ENCODE measurements at places on chromosomes 4 and X.

- no peak for DNase-seq
Observed at GRCh38 chrX:19743386-19743785, 144.0 kb downstream of the SH3KBP1 start.

DNA sequence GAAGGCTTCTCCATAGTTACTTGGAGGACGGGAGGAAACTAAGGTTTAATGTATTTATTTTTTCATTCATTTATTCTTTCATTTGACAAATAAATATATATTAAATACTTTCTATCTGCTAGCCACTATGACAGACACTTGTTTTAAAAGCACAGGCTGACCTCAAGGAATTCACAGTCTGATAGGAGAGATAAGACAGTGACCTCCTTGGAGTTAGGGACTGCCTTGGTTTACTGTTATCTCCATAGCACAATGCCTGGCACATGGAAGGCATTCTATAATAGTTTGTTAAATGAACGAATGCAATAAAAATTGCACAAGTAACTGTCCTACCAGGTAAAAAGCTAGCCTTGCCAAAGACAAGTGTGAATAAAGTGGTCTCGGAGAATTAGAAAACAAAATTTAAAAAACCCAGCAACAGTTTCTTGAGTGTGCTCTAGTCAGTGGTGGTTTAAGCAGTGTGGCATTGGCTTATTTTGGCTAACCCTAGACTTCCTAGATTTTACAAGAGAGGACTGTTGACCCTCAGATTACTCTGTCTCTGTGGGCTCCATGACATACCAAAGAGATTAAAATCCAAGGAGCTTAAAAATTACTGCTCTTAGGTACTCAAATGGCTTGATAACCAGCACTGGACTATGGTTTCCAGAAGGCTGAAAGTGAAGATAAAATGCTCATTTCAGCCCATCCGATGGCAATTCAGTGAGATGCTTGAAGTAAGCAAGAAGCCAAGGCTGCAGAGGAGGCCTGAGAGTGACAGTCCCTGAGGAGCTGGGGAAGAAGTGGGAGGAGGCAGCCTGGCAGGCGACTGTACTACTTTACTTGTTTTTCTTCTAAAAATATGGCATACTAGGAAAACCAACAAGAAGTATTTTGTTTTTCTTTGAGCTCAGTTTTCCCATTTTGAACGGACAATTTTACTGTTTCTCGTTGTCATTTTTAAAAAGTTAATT lies 9.6 kb downstream of the AFP start:
- DNase-seq, result no peak

DNA sequence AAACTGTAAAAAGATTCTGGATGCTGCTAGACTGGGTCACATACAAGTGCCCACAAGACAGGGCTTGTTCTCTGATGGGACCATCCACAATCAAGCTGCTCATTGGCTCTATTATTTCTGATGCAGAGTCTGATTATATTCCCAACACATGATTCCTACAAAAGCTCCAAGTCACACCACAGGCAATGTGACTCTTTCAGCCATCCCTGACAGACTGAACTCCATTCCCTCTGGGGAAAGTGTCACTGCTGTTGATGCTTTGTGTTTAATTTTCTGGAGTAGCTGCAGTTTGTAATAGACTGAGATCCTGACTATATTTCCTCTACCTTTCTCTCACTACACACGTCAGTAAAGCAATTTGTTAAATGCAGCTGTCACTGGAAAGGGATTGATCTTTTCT lies 55.4 kb upstream of the BCLAF3 start:
- no peak for DNase-seq

- no peak for DNase-seq
Observed at GRCh38 chr4:57943682-57944081, 833.5 kb upstream of the IGFBP7 start.

DNA sequence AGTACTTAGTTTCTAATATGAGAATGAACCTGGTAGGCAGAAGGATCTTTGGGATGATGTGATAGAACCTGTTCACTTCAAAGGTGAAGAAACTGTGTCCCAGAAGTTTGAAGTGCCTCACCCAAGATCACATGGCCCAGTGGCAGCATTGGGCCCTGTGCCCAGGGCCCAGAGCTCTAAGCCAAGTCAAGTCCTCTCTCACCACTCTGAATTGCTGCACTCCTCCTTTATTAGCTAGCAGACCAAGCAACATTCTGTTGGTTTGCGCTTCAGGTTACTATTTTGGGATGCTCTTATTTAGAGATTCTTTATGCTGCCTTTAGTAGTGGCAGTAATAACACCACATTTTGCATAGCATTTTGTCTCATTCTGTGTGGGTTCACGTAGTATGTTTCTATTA lies 82.7 kb downstream of the PARM1 start:
- no peak for DNase-seq

DNA sequence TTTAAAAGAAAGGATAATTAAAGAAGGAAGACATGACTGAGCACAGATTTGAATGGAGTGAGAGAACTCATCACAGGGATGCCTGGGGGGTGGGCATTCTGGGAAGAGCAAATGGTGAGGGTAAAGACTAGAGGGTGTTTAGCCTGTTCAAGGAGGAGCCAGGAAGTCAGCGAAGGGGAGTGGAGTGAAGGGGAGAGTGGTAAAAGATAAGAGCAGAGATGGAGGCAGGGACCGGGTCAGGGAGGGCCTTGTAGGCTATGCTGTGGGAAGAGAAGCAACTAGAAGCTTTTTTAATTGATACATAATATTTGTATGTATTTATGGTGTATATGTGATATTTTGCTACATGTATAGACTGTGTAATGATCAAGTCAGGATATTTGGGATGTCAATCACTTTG lies 2.2 kb upstream of the VGLL1 start:
- no peak for DNase-seq

DNA sequence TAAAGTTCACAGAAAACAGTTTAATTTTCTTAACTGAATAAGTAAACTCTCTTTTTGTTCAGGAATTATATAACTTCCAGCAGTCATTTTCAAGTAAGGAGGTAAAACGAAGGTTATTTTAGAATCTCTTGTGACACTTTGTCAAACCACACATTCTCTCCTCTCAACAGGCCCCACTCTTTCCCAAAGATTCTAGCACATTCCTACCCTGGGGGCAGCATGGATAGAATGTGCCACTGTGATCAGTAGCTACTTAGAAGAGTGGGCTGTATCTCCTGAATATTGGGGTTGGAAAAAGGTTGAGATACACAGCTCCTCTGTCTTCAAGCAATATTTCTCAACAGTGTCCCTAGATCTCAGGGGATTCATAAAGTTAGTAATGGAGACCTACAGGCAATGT lies 157.6 kb downstream of the EMCN start:
- DNase-seq, result no peak

- no peak for DNase-seq
Observed at GRCh38 chrX:87571964-87572363, 54.4 kb downstream of the KLHL4 start.

DNA sequence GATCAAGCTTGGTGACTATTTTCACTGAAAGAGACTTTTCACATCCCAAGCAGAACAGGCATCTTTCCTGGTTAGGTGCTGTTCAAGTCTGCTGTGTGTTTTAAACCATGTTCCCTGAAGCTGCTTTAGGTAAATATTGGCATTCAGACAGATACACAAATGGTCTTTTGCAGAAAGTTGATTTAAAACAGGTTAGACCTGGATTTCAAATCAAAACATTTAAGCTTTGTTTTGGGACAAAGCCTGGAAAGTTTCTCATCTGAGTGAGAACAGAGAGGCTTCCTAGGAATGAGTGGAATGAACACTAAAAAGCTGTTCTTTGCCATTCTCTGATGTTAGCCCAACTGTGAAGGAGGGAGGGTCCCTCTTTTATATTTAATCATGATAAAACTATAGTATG lies 10.1 kb downstream of the ANXA3 start:
- DNase-seq, result no peak

- DNase-seq, result no peak
Observed at GRCh38 chr4:65508168-65508567, 162.1 kb downstream of the EPHA5 start.

- DNase-seq, result no peak
Observed at GRCh38 chr4:145954924-145955339, 16.3 kb upstream of the ZNF827 start.

Measured in D721Med (cell line).